ENCODE measurements at places on chromosomes 5 and 9.

DNA sequence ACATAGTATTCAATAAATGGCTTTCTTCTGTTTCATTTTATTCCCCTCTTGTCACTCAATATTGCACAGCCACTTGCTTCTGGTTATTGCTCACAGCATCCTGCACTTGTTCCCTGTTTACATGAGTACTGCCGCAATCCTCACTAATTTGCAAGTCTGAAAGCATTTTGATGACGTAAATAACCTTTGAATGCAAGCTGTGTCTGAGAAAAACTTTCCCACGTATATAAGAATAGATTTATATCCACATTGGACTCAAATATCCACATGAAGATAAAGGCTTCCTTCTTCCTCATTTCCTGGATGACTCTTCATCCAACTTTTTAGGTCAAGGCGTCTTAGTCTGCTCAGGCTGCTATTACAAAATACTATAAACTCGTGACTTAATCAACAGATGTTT, 88.2 kb upstream of the DAP start:
- no peak for DNase-seq

- DNase-seq: no peak
Observed at GRCh38 chr5:32018476-32019436, 155.4 kb downstream of the GOLPH3 start.

GRCh38 chr9:91207729-91208418, 153.8 kb downstream of the AUH start:
- no peak for DNase-seq

DNA sequence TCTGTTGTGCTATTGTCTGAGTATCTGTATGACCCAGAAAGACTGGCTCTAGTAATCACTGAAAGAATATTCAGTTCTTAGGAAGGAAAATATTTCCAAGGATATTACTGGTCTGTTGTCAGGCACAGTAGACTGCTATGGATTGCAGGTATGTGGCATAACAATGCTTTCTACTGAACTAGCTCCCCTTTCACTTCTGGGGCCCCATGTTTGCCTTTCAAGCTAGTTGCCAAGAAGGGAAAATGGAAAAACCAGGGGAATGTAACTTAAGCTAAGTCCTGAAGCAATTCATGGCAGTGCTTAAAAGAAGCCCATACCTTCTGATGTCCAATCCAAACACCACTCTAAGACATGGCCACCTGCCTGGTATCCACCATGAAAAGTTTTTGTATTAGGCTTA, 375.7 kb downstream of the GLIS3 start:
- DNase-seq: no peak

DNA sequence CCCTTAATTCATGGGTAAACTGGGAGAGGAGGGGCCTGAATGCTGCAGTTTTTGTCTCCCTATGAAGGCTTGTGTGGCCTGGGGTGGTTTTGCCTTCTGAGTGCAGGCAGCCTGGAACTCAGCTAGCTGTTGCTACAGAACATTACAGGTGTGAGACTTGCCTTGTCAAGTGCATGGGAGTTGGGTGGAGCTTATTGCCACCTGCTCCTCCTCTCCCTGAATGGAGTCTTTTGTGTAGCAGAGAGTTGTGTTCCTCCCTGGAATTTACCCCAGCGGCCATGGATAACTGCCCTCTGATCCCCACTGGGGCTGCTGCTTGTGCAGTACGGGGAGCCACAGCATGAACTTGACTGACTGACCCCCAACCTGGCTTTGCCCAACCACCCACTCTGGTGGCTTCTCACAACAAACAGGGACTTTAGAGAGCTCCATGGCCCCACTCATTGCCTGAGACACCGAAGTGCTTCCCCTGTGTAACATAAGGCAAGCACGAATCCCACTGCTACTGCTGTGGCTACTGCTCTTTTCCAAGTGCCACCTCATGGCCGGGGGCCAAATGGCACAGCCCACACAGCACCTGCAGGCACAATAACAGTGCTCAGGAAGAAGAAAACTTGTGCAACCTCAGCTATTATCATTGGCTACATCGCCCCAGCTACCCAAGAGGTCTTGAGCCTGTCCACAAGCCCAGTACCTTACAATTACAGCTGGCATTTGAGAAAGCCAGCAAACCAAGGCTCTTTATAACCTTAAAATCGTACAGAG, 942.9 kb downstream of the CDH18 start:
- DNase-seq: no peak

DNA sequence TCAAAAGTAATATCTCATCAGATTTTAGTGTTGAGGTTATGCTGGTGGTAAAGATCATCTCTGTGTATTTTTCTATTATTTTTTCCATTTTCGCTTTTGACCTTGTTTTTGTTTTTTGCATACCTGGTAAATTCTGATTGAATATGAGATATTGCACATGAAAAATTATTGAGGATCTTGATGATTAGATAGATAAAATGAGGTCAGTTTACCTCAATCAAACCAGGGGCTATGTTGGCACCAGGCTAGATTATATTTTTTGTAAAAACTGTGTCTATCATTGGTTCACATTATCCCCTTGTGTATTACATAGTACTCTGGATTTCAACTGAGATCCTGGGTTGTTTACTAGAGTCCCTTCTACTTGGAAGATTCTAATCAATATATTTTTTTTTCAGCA, 774.9 kb upstream of the ZNF608 start:
- DNase-seq: no peak
